ENCODE measurements at places on chromosomes 2 and 18. TPM values are rescaled to one million over a fixed set of nuclear protein-coding genes. Genes with fewer than 3 reads are reported as not detected.

PLA2R1 gene
- polyA plus RNA-seq, result 3.2 TPM

ASB18 gene
- polyA plus RNA-seq, result not detected

DPYSL5 gene
- polyA plus RNA-seq, result 0.01 TPM

RAD51AP2 gene
- polyA plus RNA-seq, result not detected

CELF4 gene
- polyA plus RNA-seq, result 2.0 TPM

C1GALT1C1L gene
- 2.5 TPM for polyA plus RNA-seq

RFTN2 gene
- 2.8 TPM for polyA plus RNA-seq

CEP192 gene
- 6.5 TPM for polyA plus RNA-seq

PELI1 gene
- 17.9 TPM for polyA plus RNA-seq

ITPRID2 gene
- 42.4 TPM for polyA plus RNA-seq

RNF144A gene
- polyA plus RNA-seq, result 4.9 TPM

LRRC30 gene
- not detected for polyA plus RNA-seq

CNDP1 gene
- polyA plus RNA-seq, result not detected

PAX8 gene
- polyA plus RNA-seq, result 0.07 TPM

OTOS gene
- not detected for polyA plus RNA-seq

ANKRD62 gene
- polyA plus RNA-seq, result 0.18 TPM

OR6B2 gene
- not detected for polyA plus RNA-seq

PSMA8 gene
- 0.10 TPM for polyA plus RNA-seq

ACVR1 gene
- 11.6 TPM for polyA plus RNA-seq

LRRTM1 gene
- polyA plus RNA-seq, result 0.04 TPM

POTEF gene
- polyA plus RNA-seq, result not detected
